H9 (cell line): ENCODE measurements at places on chromosomes 16 and 17. TPM values are rescaled to one million over a fixed set of nuclear protein-coding genes. Genes with fewer than 3 reads are reported as not detected.

Gene LGALS9C
- not detected in 2 replicates for total RNA-seq

DNA sequence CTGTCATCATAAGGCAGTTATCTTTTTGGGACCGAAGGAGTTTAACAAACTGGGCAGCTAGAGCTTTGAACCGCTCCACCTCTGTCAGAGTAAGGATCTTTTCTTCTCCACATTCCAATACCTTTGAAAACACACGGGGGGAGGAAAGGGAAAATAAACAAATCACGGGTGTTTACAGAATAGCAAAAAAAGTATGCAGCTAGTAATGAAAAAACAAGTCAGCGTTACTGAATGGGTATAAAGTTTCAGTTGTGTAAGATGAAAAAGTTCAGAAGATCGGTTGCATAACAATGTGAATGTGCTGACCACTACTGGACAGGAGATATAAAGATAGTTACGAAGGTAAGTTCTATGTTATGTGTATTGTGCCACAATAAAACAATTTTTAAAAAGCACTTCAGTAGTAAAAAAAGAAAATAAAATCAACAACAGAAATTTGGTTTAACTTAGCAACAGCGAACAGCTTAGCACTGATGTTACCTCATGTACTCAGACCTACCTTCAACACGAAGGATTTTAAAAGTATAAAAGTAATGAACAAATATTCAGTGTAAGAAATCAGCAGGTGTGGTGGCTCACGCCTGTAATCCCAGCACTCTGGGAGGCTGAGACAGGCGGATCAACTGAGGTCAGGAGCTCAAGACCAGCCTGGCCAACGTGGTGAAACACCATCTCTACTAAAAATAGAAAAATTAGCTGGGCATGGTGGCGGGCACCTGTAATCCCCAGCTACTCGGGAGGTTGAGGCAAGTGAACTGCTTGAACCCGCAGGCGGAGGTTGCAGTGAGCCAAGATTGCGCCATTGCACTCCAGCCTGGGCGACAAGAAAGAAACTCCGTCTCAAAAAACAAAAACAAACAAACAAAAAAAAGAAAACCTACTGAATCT is 34.3 kb downstream of the MARF1 start:
- no peak for DNase-seq

GRCh38 chr16:85419503-85420408 is 193.4 kb upstream of the GSE1 start:
- no peak for DNase-seq

- no peak for DNase-seq
These were observed 39.2 kb upstream of the CCR7 start for GRCh38 chr17:40604327-40605080.

DNA sequence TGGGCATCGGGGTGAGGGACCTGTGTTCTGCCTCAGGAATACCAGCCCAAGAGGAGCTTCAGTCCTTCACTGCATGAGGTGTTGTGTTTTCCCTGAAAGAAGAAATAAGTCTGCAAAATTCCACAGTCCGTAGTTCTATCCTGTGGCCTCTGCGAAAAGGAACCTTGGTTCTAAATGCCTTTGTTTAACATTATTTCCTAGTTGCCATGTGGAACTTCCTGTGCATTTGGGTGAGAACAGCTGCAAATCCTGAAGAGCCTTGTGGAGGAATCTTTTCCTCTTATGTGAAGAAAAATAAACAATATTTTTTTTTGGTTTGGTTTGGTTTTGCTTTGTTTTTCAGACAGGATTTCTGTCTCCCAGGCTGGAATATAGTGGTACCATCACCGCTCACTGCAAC is 9.8 kb downstream of the PSKH1 start:
- no peak for DNase-seq

- no peak for DNase-seq
These were observed 41.5 kb downstream of the GLG1 start for GRCh38 chr16:74565378-74565777.

DNA sequence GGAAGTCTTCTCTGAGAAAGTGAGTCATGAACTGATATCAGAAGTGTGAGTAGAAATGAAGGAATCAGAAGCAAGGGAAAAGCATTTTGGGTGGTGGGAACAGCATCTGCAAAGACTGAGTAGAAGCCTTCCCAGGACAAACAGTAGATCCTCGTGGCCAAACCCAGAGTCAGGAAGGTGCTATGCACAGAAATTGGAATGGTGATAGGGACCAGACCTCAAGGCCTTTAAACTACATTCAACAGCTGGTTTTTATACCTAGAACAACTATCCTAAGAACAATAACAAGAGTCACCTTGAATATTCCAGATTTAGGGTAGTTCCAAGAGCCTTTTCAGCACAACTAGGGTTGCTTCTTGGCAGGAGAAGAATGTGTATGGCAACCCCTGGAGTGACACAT is 15.3 kb downstream of the ABAT start:
- no peak for DNase-seq

GRCh38 chr16:85042167-85042526 is 14.6 kb downstream of the KIAA0513 start:
- no peak for DNase-seq

Gene OTOP3
- not detected in 2 replicates for total RNA-seq

DNA sequence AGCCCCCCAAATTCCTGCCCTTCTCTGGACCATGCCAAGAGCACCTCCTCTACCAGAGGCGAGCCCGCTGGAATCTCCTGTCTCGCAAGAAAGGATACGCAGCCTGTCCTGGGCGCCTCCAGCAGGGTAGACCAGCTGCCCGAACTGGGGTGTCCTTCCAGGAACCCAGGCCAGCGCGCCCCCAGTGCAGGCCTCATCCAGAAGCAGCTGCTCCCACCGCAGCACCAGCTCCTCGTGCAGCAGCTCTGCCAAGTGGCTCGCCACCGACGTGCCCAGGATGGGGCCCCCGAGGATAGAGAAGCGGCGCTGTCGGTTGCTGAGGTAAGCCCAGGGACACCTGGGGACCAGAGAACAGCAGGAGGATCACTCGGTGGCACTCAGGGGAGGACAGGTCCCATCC is 4.8 kb downstream of the TAF1C start:
- DNase-seq, result no peak

Gene SLC16A11
- total RNA-seq, result 0.13 TPM in 1 of 2 replicates, not detected in the other

Gene SHISA6
- 1.9 and 2.9 TPM in 2 replicates for total RNA-seq

- no peak for DNase-seq
These were observed 557 bp upstream of the CX3CL1 start for GRCh38 chr16:57371494-57372371.

Gene KRT34
- not detected in 2 replicates for total RNA-seq
